ENCODE measurements at places on chromosomes 3 and 15.

- DNase-seq = no peak
Measured at GRCh38 chr15:37678124-37678523, 256.3 kb upstream of the TMCO5A start.

DNA sequence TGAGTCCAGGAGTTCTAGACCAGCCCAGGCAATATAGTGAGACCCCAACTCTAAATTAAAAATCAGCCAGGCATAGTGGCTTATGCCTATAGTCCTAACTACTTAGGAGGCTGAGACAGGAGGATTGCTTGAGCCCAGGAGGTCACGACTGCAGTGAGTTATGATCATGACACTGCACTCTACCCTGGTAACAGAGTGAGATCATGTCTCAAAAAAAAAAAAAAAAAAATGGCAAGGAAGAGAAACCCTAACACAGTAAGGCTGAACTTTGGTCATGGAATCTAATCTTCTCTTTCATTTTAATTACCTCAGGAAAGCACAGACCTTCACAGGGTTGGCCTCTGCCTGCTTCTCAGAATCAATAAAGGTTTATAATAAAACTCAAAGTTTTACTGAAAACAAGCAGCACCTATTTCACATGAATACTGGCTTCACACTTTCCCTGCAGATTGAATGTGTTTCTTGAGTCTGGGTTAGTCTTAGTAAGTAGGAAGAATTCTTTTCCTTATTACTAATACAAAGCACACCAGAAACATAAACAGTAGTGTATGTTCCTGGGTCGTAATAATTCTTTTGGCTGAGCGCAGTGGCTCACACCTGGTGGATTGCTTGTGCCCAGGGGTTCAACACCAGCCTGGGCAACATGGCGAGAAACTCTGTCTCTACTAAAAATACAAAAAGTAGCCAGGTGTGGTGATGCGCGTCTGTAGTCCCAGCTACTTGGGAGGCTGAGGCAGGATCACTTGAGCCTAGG, 11.6 kb upstream of the NR2C2 start:
- no peak for DNase-seq

DNA sequence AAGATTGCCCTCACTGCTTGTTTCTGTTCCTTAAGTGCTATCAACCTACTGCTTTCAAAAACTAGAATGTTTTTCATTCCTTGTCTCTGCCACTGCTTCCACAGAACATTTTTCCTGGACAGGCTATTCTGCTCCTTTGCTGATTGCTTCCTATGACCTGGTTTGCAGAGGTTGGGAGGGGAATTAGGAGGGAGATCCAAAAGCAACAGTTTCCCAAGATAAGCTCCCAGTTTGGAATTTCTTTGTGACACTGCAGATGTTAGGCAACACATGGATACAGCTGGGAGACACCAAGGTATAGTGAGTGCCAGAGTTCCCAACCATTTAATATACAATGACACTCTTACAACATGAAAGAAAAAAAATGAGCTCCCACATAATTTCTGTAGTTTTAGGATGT, 1036.5 kb downstream of the ROBO2 start:
- DNase-seq = no peak

DNA sequence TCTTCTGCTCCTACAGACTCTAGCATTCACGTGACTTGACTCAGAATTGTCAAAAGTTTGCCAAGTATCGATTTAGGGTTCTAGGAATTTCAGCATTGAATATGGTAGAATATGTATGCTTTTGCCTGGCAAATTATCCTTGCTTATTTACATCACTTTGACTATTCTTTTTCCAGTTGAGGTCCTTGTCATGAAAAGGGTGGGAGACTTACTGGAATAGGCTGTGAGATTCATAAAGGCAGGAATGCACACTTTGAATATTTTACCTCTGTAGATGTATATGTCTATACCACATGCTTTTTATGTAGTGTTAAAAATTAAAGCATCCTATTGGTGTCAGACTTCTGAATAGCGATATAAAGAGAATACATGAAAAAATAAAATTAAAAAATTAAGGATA, 378.8 kb upstream of the RARB start:
- DNase-seq = no peak

GRCh38 chr3:24829629-24830229, 335.1 kb upstream of the THRB start:
- DNase-seq = no peak

- no peak for DNase-seq
Measured at GRCh38 chr3:45051685-45052084, 25.6 kb downstream of the CLEC3B start.

GRCh38 chr15:80207887-80208286, 44.1 kb downstream of the CTXND1 start:
- DNase-seq = no peak

DNA sequence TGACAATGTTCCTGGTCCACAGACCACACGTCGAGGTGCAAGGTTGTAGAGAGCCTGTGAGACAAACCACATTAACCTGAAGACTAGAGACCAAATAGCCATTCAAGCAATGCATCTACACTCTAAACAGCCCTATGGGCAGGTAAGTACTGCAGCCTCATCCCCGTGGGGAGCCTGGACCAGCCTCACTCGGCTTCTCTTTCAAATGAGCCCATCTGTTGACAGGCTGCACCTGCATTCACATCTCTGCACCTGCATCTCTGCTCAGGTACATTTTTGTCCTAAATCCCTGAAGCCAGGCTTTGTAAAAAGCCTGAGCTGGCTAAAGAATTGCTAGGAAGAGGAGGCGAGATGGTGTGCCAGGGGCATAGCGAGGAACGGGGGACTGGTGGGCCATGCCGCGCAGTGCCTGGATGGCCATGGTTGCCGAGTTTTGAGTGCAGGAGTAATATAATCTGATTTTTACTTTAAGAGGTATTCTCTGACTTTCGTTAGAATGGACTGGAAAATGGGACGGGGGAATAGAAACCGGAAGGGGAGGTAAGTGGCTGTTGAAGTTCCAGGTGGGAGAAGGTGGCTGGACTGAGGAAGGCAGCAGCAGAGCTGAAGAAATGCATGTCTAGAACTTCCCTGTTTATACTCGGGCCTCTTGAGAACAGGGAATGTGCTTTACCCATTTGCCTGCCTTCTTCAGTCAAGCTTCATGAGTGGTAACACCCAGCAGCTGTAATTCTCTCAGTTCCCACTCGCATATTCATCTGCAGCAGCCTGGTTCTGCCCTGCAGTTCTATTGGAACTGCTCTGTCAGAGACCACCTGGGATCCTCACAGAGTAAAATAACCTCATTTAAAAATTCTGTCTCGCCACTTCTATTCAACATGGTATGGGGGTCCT, 226.4 kb downstream of the OPA1 start:
- DNase-seq = no peak

- no peak for DNase-seq
Measured at GRCh38 chr15:83112233-83112955, 4.9 kb downstream of the TM6SF1 start.

DNA sequence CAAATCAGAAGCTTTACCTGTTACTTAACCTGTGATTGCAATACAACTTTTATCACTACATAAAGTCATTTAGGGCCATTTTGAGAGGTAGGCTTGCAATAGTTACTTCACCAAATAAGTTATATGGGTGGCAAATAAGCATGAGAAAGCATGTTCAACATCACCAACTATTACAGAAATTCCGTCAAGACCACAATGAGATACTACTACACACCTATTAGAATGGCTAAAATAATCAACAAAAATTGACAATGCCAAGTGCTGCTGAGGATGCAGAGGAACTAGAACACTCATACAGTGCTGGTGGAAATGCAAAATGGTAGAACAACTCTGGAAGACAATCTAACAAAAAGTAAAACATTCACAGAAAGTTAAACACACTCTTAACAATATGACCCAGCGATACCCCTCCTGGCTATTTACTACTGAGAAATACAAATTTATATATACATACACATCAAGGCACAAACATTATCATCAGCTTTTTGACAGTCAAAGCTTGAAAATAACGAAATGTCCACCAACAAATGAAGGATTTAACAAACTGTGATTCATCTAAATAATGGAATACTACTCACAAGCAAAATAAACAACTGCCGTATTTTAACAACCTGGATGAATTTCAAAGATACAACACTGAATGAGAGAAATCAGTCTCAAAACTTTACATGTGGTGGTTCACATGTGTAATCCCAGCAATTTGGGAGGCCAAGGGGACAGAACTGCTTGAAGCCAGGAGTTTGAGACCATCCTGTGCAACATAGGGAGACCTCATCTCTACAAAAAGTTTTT, 82.9 kb downstream of the MYO9A start:
- DNase-seq = no peak

- DNase-seq = no peak
Measured at GRCh38 chr3:25035526-25035925, 392.5 kb upstream of the RARB start.

All from activated CD8-positive, alpha-beta memory T cell treated with anti-CD3 and anti-CD28 coated beads, Interleukin-2, amount 10 ng/mL, durations not matched to agents 7 days and 5 days (primary cell).